Prostate gland (tissue), 2 donors: ENCODE measurements at places on chromosomes 1 and 21.
A peak's percentile ranks its signal among the peaks of the same experiment; 100 is the strongest.

DNA sequence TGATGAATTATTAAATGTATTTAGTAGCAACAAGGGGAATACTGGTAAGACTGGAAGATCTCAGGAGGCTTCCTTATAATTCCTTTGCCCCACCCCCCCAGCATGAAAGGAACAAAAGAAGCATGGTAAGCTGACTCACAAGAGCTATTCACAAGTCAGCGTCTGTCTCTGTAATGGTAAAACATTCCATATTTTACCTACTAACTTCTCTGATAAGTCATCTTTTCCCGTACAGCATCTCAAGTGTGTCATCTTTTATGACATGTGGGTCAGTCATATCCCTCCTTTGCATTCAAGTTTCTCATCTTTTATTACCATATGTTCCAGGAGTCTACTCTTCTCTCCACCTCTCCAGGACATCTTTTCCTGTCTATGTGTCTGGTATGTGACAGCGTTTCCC, 241.3 kb downstream of the PLA2G4A start:
- no peak for DNase-seq

- DNase-seq, result peak; percentile 31
Measured at GRCh38 chr1:152459596-152460528, 45.8 kb upstream of the CRNN start.

DNA sequence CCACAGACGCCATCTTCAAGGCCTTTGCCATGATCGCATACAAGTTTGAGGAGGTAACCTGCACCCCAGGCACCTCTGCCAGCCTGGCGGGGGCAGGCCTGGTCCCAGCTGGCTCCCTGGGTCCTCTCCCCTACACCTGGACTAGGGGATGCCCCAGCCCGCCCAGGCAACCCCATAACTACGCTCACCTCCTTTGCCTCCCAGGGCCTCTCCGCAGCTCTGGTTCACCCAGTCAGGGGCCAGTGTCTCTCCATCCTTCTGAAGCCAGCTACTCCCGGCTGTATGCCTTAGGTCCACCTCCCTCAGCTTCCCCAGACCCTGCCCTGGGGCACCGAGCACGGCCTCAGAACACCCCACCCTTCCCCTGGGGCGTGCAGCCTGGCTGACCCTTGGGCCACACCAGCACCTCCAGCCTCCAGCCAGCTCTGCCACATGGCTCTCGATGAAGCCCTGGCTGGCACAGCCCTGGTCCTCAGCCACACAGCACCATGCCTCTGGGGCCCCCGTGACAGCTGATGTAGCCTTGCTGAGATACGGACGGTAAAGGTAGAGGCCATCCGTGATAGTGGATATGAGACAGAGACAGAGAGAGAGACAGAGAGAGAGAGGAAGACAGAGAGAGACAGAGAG, 80.4 kb upstream of the COL6A1 start:
- DNase-seq, result no peak

- no peak for DNase-seq
Measured at GRCh38 chr1:207831517-207832327, 79.2 kb downstream of the CD34 start.

GRCh38 chr1:112396653-112397471, 848 bp downstream of the CTTNBP2NL start:
- DNase-seq, result no peak

- DNase-seq, result no peak
Measured at GRCh38 chr1:86357796-86358195, 38.3 kb downstream of the ODF2L start.

GRCh38 chr1:201553496-201554189, 14.7 kb downstream of the NAV1 start:
- no peak for DNase-seq

DNA sequence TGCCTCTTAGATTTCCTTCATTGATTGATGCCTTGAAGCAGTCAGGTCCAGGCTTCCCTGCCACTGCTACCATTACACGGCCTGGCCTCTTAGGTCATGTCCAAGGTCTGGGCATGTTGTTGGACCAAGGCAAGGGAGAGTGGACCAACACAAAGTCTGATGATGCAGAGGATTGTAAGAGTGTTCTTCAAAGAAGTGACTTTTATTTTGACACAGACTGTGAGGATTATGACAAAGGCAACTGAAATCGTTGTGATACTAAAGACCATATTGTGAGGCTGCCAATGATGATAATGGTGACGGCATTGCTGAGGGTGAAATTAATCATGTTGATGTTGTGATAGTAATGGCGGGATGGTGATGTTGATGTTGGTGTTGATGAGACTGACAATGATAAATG, 149.5 kb downstream of the GRIK3 start:
- peak; percentile 0 for DNase-seq

DNA sequence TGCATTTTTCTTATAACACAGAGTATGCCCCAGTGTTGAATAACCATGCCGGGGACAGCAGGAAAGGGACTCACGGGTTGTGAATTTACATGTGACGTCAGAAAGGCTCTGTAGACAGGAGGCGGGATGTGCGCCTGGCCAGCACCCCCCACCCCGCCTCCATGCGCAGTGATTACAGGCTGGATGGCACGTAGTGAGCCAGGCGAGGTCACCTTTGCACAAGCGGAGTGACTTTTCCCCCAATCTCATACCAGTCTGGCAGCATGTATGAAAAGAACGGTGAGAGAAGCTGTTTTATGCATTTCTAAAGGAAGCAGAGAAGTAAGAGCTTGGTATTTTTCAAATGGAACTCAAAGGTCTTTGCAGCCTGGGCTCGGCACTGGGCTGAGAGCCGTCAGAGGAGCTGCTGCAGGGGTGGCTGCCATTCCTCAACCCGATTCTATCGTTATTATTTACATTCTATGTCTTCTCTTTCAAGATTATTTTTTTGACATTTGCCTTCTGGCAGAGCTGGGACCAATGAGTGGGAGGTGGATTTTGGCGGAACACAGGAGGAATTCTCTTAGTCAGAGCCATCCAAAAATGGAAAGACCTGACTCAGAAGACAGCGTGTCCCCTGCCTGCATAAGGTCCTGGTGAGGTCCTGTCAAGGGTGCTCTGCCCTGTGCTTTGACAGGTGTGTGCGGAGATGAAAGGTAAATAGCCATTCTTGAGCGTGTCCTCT, 115.6 kb upstream of the SLC45A1 start:
- DNase-seq, result peak; percentile 75

- DNase-seq, result no peak
Measured at GRCh38 chr1:182041615-182042014, 19.9 kb downstream of the ZNF648 start.
